DMS79 treated with DMSO at 0.1 percent for 48 hours (cell line): ENCODE measurements at places on chromosomes 11 and 22.

DNA sequence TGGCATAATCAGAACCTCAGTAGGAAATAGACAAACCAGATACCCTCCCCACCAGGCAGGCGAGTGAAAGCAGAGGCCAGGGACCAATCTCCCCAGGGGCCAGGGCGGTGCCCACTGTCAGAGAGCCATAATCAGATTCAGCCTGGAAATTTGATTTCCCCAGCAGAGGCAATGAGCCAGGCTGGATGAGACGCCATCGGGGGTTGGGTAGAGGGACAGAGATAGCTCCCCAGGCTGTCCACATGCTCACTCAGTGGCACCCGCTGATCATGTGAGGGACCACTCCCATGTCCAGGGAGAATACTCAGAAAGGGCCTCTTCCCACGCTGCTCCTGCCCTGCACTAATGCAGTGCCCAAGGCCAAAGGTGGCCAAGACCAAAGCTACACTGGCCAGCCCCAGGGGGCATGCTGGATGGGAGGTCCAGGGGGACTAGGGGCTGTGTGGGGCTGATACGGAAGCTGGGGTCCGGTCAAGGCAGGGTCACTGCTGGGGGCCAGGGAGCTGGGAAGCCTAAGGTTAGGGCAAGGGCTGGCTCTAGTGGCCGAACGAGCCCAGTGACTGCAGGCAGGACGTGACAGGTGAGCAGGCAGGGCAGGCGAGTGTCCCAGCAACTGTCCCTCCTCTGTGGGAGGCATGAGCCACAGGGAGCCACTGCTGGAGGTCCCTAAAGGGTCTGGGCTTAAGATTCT is 19.8 kb downstream of the ARVCF start:
- no peak for DNase-seq

DNA sequence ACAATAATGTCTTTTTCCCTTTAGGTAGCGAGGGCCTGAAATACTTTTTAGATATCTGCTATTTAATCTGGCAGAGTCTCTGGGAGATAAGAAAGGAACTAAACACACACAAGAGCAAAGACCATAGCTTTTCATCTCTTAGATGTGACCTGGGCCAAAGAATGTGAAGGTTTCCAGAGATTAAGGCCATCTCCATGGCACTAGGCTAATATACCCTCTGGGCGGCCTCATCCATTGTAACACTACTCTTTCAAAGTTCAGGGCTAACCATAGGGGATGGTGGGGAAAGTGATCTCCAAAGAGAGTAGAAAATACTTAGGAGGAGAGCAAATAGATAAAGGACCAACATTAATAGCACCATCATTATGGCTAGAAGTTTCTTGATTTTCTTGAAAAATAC is 326.4 kb downstream of the LRRC4C start:
- DNase-seq: no peak

- no peak for DNase-seq
These were observed 109.5 kb downstream of the CCDC81 start for GRCh38 chr11:86483940-86484794.

DNA sequence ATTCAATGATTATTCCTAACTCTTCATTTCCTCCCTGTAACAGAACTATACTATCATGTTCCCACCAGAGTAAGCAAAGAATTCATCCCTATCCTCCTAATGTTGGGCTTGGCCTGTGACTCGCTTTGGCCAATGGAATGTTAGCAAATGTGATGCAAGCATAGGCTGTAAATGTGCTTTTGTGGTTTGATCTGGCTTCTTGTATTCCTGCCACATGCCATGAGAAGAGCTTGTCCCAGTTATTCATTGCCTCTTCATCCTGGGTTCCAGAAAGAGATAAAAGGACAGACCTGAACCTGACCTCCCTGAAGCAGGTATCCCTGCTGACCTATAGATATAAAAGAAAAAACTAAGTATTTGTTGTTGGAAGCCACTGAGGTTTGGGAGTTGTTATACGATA is 51.0 kb downstream of the SYTL2 start:
- DNase-seq: no peak

GRCh38 chr11:43894546-43894945 is 13.9 kb downstream of the ALKBH3 start:
- DNase-seq: no peak
